ENCODE measurements at places on chromosomes 3 and 15.

DNA sequence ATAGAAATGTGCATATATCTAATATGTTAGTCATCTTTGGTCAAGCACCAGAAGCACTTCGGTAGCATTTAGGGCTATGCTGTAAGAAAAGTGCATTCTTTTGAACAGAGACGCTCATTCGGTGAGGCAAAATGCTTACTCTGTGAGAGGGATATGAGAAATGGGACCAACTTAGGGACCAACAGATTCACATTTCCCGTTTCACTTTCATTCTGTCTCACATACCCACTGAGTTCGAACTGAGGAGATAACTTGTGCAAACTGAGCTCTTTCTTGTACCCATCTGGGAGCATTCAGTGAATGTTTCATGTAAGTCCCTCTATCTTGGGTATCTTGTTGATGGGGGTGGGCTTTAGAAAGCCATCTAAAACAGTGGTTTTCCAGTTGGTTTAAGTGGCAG, 135.3 kb downstream of the FEZF2 start:
- DNase-seq, result no peak

DNA sequence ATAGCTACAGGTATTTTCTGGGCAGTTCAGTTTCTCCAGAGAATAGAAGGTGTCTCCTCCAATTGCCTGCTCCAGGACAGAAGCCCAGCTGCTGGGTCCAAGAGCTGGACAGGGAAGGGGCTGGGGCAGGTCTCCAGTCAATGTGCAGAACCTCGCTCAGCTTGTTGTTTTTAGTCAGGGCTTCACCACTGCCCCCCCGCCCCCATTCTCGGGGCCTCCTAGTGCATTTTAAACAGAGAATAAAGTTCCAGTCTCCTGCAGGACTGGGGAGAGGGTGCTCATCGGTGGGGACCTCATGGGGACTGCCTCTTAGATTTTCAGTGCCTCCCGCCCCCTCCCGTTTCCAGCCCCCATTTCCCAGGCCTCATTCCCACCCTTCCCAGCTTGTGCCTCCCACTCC, 216.6 kb downstream of the XXYLT1 start:
- no peak for DNase-seq

- DNase-seq, result peak; percentile 97
These were observed 60.9 kb upstream of the ITGA11 start for GRCh38 chr15:68492855-68493254.

GRCh38 chr3:37324850-37325321, 150.5 kb upstream of the LRRFIP2 start:
- peak; percentile 63 for DNase-seq

- DNase-seq, result no peak
These were observed 29.8 kb downstream of the PCSK6 start for GRCh38 chr15:101459579-101460300.

DNA sequence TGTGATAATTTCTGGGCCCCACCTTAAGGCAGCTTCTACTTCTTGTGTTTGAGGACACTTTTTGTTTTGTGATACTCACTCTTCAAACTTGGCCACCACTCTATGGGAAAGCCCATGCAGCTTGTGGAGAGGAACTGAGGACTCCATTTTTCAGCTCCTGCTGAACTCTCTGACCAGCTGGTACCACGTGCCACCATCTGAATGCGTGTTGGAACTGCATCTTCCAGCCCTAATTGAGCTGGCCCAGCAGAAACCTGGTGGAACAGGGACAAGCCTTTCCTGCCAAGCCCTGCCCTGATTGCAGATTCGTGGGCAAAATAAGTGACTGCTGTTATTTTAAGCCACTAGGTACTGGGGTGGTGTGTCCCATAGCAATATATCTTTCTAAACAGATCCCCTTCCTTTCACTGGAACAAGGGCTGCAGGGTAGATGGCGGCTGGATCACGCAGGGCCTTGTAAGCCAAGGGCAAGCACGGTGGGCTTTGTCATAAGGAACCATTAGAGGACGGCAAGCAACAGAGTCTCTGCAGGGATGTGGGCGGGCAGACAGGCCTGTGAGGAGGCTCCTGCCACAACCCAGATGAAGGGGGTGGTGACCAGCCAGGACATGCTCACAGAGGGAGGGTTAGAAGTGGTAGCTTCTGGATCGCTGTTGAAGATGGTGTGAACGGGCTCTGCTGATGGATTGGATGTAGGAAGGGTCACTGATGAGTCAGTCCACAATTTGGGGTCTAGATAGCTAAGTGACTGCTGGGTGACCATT, 9.5 kb downstream of the H1-8 start:
- DNase-seq, result no peak

- no peak for DNase-seq
These were observed 3.5 kb upstream of the SPTBN5 start for GRCh38 chr15:41897363-41897799.

- DNase-seq, result no peak
These were observed 160.9 kb upstream of the GALNT15 start for GRCh38 chr3:16013568-16013967.

- peak; percentile 42 for DNase-seq
These were observed 49.4 kb upstream of the FMN1 start for GRCh38 chr15:33243869-33244268.

- DNase-seq, result peak; percentile 28
These were observed 32.8 kb downstream of the TPM1 start for GRCh38 chr15:63075015-63075983.

DNA sequence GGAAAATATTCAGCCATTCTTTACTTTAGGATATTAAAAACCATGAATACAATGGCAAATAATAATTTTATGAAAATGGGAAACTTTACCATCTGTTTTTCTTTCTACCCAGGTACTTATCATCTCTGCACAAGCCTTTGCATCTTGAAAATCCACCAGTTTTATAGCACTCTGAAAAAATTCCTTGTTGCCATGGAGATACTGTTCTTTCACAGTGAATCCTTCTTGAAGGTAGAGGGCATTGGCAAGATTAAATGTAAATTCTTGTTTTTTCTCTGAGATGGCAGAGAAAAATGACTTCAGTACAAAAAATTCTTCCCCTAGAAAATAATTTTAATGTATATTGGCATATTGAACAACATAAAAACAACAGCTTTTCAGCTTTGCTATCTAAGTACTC, 6.9 kb downstream of the SERPINI2 start:
- DNase-seq, result no peak

- no peak for DNase-seq
These were observed 911.9 kb downstream of the FHIT start for GRCh38 chr3:60339304-60339703.

- no peak for DNase-seq
These were observed 29.0 kb upstream of the TBC1D21 start for GRCh38 chr15:73844356-73844755.

DNA sequence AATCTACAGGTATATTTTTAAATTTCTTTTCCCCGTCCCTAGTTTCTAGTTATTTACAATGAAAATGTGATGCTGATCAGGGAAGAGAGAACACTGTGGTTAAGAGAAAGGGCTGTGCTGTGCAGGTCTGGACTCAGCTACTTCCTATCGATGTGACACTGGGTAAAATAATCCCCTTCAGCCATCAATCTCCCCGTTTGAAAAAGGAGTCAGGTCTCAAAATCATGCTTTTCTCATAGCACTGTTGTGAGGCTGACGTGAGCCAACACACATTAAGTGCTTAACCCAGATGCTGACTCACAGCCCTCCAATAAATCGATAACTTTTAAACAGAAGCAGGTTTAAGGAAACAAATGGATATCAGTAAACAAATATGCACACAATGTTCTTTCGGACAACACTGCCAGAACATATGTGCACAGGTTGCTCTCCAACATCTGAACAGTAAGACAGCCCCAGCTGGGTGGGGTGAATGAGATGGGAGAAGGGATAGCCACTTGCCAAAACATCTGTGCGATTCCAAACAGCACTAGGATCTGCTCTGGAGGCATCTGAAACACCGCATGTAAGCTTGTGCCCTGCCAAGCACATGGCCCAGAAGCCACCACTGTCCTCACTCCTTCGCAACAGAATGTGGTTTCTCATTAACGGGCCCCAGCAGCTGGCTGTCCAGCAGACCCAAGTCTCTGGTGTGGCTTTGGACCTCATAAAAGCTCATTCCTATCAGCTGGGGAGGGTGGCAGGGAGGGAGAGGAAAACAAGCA, 143.2 kb upstream of the PRICKLE2 start:
- no peak for DNase-seq

GRCh38 chr3:115212615-115213014, 65.5 kb upstream of the ZBTB20 start:
- DNase-seq, result no peak

DNA sequence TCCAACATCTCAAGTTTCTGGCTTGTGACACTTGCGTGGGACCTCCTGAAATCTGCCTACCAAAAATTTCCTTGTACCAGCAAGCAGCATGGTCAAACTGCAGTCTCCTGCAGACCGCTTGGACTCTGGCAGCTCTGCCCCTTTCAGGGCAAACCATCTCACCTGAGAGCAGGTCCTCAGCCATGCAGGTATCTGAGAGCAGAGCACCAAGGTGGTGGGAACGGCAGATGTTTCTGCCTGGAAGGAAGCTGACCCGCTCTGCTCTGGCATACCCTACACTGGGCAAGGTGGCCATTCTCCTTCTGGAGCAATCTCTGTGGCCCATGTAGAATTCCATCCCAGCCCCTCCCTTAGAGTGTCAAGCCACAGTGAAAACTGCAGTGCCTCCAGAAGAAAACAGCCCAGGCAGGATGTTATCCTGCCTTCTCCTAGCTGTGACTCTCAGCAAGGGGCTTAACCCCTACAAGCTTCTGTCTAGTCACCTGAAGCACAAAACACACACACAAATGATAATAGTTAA, 21.6 kb downstream of the MESD start:
- no peak for DNase-seq

DNA sequence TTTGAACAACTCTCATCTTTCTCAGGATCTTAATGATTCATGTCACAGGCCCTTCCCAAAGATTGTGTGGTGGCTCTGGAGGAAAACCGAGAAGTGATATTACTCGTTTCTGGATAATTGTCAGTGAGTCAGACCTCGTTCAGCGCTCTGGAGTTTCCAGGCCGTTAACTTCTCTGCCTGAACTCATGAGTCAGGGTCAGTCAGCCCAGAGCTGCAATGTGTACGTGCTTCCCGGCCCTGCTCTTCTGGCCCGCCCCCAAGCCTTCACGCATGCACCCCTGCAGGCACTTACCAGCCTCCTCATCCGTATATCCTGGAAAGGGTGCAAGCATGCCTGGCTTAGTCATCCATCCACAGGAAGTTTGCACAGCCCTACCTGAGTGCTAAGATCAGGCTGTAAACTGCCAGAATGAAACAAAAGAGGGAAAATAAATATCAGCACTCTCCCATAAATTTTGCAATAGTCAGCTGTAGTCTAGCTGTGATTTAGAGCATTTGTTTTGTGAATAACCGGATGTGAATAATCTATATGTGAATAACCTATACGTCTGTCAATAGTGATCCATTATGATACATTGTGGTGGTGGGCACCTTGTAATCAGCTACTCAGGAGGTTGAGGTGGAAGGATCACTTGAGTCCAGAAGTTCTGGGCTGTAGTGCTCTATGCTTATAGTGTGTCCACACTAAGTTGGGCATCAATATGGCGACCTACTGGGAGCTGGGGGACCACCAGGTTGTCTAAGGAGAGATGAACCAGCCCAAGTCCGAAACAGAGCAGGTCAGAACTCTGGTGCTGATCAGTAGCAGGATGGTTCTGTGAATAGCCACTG, 35.3 kb upstream of the SEMA4B start:
- DNase-seq, result peak; percentile 99

- no peak for DNase-seq
These were observed 150.8 kb downstream of the ATP10A start for GRCh38 chr15:25712192-25712960.

DNA sequence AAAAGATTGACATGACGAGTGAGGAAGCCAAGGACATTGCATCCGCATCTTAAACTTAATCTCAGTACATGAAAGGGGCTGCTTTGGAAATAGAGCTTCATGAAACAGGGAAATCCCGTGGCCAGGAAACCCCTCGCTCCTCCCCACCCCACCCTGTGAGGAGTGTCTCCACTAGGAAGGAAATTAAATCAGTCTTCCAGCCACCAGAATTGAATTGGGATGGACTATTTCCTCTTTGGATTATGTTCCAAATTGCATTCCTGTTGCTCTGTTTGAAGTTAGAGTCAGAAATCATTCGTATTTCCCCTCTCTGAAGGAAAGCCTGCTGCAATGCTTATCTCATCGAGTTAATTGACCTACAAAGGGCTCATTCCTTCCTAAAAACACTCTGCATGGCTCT, 35.8 kb downstream of the CLDN11 start:
- no peak for DNase-seq

- peak; percentile 51 for DNase-seq
These were observed 303.5 kb downstream of the PTPRG start for GRCh38 chr3:61864886-61865285.

DNA sequence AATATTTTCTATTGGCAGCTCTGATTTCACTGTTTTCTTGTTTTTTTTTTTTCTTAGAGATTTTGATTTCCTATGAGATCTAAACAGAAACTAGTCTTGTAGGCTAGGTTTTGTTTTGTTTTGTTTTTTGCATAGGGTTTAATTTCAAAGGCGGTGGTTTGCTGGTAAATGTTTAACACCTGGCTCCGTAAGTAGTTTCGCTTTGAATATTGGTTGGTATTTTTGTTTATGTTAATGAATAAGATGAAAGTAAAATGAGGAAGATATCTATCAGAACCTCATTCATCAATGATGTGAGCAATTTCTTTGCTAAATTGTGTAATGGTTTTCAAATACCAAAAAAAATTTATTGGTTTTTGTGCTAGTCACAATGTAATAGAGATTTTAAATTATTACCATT, 39.7 kb upstream of the TM4SF1 start:
- no peak for DNase-seq

DNA sequence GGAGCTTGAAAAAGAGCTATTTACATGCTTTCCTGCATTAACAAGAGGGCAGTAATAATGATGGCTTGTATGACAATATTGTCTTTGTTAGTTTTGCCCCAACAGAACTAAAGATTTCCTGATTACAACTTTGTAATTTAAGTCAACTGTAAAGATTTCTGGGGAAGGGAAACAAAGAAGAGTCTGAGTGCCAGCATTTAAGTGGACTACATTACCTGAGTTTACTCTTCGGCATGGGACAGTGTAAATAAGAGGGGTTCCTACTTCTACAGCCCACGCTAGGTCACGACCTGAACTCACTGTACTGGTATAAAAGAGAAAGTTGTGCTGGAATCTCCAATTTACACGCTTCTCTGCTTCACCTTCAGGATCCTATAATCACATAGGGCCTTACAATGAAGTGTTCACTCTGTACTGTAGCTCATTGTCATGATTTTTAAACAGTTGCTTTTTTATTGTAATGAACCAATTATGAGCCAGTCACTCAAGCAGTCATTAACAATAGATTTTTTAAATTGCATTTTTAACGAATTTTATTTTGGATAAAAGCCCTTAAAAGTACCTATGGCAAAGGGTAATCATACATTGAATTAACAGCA, 39.6 kb downstream of the DPH6 start:
- DNase-seq, result no peak

GRCh38 chr3:38235466-38235865, 30.1 kb upstream of the SLC22A13 start:
- DNase-seq, result peak; percentile 13

- DNase-seq, result no peak
These were observed 13.6 kb upstream of the TSEN2 start for GRCh38 chr3:12470680-12471079.

Measured in kidney glomerular epithelial cell (primary cell).